HS-5 (cell line): ENCODE measurements at places on chromosomes 4 and X.
A peak's percentile ranks its signal among the peaks of the same experiment; 100 is the strongest.

GRCh38 chr4:6728320-6729029, 12.5 kb downstream of the BLOC1S4 start:
- no peak for DNase-seq

DNA sequence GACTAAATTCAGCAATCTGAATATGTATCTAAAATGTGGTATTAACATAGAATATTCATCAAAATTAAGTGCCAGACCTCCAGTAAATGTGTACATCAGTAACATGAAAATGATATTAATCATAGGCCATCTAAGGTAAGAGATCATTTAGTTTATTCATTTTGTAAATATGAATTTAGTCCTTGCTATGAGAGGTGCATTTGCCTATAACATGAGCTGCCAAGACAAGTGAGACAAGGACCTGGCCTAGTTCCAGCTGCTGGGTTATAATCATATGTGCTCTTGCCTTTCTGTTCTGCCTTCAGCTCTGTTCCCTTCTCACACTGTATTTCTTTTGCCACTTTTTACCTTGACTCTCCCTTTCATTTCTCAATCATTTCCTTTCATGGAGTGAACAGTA, 160.0 kb downstream of the STIM2 start:
- DNase-seq = no peak

DNA sequence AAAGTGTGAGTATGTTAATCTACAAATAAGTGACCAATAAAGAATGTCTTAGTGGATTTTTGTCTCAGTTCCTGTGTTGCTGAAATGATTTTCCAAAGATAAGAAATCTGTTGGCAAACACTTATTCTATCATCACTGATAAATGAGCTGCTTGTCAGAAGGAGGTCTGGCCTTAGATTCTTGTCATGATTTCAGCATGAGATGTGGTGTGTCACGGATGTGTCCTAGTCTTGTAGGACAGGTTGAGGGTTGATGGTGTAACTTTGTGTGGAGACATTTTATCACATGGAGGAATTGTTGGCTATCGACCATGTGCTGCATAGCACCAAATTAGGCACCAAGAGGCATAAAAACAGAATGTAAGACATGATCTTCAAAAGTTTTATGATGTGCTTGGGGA, 31.8 kb upstream of the LIMCH1 start:
- DNase-seq = no peak

GRCh38 chr4:91220315-91220714, 1083.5 kb upstream of the GRID2 start:
- no peak for DNase-seq

GRCh38 chr4:181528570-181529184, 714.5 kb upstream of the TENM3 start:
- DNase-seq = peak; percentile 30

- DNase-seq = peak; percentile 83
Observed at GRCh38 chr4:38189445-38189844, 229.2 kb downstream of the PTTG2 start.

DNA sequence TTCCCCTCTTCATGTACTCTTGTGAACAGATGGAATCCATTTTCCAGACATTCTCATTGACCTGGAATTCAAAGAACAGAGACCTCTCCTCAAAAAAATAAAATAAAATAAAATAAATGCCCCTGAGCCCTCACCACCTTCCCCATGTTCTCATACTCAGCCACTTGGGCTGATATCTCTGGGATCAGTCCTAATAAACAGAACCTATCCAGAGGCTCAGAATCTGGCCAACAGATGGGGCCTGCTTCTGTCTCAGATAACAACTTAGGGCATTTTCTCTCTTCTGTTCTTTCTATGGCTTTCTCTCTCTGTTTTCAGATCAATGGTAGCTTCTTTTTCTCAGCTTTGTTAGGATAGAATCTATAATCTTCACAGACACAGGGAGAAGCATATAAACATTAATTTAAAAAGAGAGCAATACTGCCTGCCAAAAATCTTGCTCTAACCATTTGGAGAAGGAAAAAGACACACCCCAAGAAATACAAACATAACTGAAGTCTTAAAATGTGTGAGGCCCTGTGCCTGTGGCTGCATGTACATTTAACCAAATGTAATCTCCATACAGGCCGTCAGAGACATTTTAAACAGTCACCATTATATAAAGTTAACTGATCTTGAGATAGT, 907.1 kb downstream of the FAT4 start:
- DNase-seq = no peak

DNA sequence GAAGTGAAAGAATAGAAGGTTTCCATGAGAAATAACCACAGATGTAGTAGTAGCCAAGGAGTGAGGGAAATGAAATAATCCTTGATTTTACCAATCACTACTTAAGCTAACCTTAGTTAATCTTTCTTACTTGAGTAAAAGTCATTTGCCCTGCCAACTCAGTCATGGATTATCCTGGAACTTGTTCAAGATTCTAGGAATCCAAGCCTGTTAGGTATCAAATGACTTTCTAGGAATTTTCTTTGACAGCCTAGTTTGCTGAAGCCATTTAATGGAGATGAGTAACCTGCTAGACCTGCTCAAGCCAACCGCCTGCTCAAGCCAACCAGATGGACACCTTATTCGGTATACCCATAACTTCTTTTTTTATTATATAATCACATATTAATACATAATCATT, 180.5 kb downstream of the KLHL13 start:
- DNase-seq = no peak

DNA sequence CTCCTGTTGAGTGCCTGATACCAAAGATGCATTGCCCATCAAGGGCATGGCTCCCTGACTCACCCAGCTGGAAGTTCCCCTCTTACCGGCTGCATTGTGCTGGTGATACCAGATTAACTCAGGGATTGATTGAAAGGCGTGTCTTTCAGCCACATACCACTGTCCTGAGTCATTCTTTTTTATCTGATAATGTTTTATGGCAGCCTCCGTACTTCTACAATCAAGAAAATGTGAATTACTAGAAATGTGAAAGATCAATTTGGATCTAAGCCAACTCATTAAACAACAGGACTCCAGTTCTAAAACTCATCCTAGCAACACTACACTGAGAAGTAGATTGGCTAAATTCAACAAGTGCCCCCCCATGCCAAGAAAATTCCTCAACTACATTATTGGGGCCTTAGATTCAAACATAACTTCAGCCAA, 40.0 kb downstream of the TXK start:
- peak; percentile 72 for DNase-seq

DNA sequence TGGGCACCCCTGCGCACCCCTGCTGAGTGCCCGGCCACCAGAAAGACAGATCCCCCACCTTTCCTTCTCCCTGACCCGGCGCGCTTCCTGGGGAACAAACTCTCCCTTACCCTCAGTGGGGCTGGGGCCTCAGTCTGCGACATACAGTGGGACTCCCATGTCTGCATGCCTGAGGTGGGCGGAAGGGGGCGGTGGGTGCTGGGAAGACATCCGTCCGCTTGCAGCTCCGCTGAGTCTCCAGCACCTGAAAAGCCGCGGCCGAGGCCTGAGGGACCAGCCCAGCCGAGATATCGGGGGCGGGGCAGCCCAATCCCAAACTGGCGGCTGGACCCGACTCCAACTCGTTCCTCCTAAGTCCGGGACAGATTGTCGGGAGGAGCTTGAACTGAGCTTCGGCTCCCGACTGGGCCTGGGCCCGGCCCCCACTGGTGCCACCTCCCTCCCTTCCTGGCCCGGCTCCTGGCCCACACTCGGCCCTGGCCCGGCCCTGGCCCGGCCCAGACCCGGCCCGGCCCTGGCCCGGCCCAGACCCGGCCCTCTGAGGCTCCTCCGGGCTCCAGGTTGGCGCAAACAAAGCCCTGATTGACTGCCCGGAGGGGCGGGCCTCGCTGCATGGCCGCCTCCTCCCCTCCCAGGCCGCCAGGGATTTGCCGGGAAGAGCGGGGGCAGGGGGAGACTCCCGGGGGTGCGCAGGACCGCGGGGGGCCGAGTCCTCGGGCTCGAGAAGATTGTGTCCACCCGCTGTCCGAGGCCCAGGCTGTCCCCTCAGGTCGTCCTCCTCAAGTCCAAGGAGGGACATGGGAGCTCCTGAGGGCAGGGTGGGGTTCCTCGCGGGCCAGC, 877 bp upstream of the SLC16A2 start:
- DNase-seq = no peak

DNA sequence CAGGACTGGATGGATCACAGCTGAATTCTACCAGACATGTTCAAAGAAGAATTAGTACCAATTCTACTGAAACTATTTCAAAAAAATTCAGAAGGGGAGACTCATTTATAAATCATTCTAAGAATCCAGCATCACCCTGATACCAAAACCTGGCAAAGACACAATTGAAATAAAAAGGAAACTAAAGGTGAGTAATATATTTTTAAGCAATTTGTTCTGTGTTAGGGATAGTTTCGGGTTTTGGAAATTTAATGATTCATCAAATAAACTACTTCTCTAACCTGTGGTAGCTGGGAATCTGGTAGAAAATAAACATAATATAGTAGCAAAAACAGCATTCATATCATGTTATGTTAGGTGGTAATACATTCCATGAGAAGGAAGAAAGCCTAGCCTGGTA, 662.2 kb upstream of the BOD1L1 start:
- DNase-seq = peak; percentile 36

DNA sequence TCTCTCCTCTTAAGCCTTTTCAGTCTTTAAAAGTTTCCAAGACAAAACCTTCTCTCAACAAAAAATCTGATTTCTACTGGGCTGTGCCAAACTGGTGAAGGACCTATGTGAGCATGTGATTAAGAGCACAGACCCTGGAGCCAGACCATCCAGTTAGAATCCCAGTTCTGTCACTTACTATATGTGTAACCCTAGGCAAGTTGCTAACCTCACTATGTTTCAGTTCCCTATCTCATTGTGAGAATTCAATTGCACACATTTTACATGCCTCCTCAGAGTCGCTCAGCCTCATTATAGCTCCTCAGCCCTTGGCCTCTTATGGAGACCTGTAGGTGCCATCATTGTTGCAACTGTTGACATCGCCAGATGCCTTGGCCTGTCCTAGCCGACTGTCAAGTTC, 54.1 kb upstream of the VEGFD start:
- DNase-seq = no peak

DNA sequence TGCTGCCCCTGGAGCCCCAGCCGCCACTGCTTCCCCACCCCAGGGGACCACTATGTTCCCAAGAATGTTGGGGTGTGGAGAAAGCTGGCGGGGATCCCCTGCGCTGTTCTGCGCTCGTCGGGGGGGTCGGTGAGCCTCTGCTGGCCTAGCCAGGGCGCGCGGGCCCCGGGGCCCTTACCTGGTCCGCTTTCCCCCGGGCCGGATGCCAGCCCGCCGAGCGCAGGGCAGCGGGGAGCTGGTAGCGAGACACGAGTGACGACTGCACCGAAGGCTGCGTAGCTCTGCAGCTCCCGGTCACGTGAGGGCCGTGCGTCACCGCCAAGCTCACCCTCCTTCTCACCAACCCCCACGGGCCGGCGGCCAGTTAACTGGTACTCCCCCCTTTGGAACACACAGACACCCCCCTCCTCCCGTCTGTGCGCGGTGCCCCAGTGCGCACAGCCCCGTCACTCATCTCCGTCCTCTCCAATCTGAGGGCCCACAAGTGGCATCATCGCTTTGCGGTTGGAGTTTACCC, at the start of gene BEX1:
Gene BEX1, minus strand, starts transcription at position 254 of the 517 bp plus-strand sequence. CDS start 897 bp downstream, outside the sequence.
- DNase-seq = no peak

DNA sequence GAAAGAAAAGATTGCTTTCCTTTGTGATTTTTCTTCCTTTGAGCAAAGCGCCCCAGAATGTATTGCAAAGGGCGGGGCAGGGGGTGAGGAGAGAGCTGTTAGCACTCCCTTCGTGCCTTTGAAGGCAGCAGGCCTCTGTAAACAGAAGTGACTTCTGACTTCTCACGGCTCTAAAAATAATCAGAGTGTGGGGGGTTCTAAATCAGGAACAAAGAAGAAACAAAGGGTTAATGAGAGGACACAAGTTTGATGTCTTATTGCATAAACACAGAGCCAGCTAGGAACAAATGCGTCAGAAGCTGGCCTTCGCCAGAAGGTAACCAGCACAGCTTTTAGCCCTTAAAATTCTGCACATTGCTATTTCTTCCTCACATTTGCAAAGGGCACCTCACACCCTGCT, 626.2 kb downstream of the MID1IP1 start:
- peak; percentile 6 for DNase-seq

- no peak for DNase-seq
Observed at GRCh38 chr4:52868133-52868532, 6.0 kb downstream of the RASL11B start.

DNA sequence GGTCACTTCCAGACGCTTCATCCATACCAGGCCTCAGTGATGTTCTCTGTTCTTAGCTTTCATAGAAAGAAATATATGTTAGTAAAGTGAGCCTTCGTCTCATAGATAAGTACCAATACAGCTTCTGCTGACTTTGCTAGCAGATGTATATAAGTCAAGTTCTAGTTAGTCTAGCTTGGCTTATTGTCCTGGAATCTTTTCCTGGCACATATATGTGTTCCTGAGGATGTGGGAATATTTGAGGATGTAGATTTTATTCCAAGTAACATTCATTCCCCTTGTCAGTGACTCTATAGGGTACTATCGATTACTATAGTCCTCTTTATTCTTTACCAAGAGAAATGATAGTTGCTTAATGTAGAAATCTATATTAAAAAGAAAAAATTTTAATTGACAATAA, 135.2 kb upstream of the FAM9C start:
- no peak for DNase-seq

DNA sequence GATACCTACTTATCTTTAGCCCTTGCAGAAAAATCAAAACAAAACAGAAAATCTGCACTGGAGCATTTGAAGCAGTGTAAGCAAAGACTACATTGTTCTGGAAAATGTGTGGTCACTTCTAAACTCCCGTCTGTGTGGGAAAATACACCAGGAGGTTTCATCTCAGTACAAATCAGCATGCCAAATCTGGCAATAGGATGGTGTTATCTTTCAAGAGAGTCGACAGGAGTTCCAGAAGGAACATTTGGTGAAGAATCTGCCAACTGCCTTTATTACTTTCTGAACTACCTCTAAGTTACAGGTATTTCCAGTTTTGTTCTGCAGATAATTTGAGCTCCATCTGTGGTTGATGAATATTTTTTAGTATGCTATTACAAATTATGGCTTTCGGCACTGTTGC, 1348.0 kb downstream of the RAPGEF2 start:
- DNase-seq = no peak

DNA sequence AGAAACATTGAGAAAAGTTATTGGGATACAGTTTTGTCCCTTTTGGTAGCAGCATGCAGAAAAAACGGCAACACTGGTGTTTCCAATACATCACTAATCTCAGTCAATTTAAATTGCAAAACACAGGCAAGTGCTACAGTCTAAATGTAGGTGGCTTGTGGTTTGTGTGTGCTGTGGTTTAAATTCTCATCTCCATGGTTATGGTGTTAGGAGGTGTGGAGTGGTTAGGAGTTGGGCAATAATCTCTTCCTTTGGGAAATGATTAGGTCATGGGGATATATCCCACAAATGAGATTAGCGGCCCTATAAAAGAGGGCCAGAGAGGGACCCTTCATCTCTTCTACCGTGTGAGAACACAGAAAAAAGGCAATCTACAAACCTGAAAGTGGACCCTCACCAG, 1344.3 kb downstream of the ADGRL3 start:
- peak; percentile 0 for DNase-seq

DNA sequence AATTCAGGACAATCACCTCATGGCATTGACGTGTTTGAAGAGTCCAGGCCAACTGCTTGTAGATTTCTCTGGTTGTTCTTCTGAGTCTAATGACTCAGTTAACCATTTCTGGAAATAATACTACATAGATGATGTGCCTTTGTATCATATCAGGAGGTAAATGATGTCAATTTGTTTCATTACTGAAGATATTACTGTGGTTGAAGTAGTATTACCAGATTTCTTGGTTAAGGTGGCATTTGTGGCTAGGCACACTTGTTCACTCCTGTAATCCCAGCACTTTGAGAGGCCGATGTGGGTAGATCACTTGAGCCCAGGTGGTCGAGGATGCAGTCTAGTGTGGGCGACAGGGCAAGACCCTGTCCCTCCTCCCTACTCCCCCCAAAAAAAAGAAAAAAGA, 15.7 kb downstream of the RPL9 start:
- no peak for DNase-seq
